Hepatocyte (in vitro differentiated cells): ENCODE measurements at places on chromosomes 12 and 14.

- no peak for DNase-seq
Measured at GRCh38 chr14:93683226-93683625, 105.1 kb downstream of the PRIMA1 start.

DNA sequence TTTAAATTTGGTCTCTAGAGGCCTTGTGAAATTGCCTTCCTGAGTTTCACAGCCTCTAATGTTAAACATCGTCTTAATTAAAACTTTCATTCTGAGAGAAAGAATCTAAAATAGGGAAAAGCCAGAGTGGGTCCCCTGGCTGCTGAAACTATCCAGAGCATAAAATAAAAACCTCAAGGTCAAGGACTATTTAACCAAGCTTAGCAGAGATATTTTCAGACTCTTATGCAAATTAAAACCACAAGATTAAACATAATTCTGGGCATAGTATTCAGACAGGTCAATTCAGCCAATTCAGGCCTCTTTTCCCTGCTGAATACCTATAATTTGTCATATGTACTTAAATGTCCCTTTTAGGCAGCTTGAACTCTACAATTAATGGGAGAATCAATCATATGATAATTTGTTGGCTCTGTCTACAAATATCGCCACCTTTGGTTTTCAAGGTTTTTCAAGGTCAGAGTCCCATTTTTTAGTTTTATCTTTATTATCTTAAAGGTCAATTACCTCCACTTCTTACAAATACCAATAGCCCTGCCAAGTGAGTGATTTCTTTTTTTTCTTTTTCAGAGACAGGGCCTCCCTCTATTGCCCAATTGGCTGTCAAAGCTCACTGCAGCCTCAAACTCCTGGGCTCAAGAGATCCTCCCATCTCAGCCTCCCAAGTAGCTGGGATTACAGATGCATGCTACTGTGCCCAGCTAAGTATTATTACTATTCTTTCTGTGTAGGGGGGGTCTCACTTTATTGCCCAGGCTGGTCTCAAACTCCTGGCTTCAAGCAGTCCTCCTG, 257.1 kb downstream of the PHLDA1 start:
- no peak for DNase-seq

GRCh38 chr14:54722791-54723432, 156.0 kb downstream of the SAMD4A start:
- peak; percentile 34 for DNase-seq

DNA sequence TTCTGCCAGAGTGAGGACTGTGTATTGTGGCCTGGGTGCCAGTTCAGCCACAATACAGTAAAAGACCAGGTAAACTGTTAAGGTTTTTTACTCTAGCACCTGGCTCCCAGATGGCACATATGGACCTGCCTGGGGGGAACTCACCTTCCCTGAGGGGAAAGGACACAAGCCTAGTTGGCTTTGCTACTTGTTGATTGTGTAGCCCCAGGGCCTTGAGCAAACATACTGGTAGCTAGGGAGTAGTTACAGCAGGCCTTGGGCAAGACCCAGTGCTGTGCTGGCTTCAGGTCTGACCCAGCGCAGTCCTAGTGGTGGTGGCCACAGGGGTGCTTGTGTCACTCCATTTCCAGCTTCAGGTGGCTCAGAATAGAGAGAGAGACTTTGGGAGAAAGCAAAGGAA, 216.4 kb downstream of the KLHL28 start:
- DNase-seq: no peak
